ENCODE measurements at places on chromosomes 16 and 17. TPM values are rescaled to one million over a fixed set of nuclear protein-coding genes. Genes with fewer than 3 reads are reported as not detected.

DNA sequence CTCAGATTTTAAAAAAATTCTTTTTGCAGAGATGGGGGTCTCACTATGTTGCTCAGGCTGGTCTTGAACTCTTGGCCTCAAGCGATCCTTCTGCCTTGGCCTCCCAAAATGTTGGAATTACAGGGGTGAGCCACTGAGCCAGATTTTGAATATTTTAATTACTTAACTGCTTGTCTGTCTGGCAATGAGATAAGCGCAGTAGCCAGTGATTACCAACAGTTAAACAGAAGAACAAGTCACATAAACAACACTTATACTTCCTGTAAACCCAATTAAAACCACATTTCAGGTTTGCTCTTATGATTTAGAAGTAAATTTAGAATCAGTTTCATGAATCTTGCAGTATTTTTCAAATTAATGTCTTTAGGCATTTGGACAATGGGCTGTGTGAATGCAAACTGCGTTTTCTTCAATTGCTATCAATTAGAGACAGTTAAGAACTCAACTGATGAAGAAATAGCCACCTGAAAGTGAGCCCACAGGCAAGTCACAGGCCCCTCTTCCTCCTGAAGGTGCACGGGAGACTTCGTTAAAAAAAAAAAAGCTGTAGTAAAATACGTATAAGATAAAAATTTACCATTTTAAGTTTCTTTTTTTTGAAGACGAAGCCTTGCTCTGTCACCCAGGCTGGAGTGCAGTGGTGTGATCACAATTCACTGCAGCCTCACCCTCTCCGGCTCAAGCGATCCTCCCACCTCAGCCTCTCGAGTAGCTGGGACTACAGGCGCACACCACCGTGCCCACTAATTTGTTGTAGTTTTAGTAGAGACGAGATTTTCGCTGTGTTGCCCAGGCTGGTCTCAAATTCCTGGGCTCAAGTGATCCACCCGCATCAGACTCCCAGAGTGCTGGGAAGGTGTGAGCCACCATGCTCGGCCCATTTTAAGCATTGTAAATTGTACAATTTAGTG lies 73.0 kb downstream of the PITPNC1 start:
- H3K4me1 ChIP-seq: no peaks in the 10 kb centered on the region
- no peak for DNase-seq
- no peaks in the 10 kb centered on the region for H3K27me3 ChIP-seq

- H3K27ac ChIP-seq: no peak overlapping the region
- H3K27me3 ChIP-seq: no peaks in the 10 kb centered on the region
- H3K4me3 ChIP-seq: no peak overlapping the region
- no peaks in the 10 kb centered on the region for H3K36me3 ChIP-seq
Measured at GRCh38 chr17:2022647-2023240, 2.4 kb downstream of the RTN4RL1 start.

DNA sequence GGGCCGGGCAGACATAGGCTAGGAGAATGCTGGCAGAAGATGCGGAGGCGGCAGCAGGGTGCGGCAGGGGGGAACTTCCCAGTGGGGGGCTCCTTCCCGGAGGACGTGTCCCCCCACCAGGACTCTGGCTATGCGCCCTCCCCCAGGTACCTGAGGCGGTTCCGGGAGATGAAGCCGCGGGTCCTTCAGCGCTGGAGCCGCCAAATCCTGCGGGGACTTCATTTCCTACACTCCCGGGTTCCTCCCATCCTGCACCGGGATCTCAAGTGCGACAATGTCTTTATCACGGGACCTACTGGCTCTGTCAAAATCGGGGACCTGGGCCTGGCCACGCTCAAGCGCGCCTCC lies 3.4 kb downstream of the WNK4 start:
- H3K4me1 ChIP-seq: no peaks in the 10 kb centered on the region
- no peaks in the 10 kb centered on the region for H3K36me3 ChIP-seq
- H3K27ac ChIP-seq: no peak overlapping the region
- H3K4me3 ChIP-seq: no peak overlapping the region

DNA sequence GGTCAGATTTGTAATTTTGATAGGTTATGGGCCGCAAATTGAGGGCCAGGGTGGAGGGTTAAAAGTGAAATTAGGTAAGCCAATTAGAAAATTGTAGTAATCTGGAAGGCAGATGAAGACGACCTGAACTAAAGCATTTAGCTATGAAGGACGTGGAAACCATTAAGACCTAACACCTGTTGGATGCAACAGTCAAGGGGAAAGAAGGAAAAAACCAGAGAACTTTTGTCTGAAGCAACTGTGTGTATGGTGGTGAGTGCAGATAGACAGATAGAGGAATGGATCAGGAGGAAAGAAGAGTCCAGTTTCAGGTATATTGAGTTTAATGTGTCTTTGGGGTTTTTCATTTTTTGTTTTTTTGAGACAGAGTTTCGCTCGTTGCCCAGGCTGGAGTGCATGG lies 40.2 kb upstream of the MARCHF10 start:
- H3K36me3 ChIP-seq: no peaks in the 10 kb centered on the region
- H3K4me3 ChIP-seq: no peak overlapping the region
- DNase-seq: no peak
- no peaks in the 10 kb centered on the region for H3K4me1 ChIP-seq
- H3K27me3 ChIP-seq: no peaks in the 10 kb centered on the region

- H3K36me3 ChIP-seq: no peaks in the 10 kb centered on the region
- no peak overlapping the region for H3K27ac ChIP-seq
- H3K27me3 ChIP-seq: no peaks in the 10 kb centered on the region
Measured at GRCh38 chr16:27109666-27110523, 43.2 kb downstream of the C16orf82 start.

PHOSPHO1 gene
- 0.55 TPM for total RNA-seq

DNA sequence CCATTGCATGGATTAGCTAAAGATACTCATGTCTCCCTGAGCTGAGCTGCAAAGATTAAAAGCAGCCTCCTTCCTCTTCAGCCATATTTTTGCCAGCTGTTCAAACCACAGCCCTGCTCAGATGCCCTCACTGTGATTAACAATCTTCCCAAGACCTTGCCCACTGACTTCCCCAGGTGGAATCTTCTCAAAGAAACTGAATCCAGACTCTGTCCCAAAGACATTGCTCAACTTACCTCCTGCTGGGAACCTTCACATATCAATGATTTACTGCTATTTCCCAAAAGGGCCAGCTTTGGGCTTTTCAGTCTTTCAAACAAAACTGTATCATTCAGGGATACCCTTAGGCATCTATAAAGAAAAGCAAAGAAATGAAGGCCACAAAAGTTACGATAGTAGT lies 9.2 kb downstream of the C17orf67 start:
- no peak overlapping the region for H3K27ac ChIP-seq
- no peak for DNase-seq
- H3K36me3 ChIP-seq: no peaks in the 10 kb centered on the region
- H3K4me3 ChIP-seq: no peak overlapping the region
- H3K27me3 ChIP-seq: no peaks in the 10 kb centered on the region

TMC7 gene
- 2.9 TPM for total RNA-seq

GRCh38 chr17:21174186-21174585 lies 39.8 kb downstream of the TMEM11 start:
- no peak overlapping the region for H3K4me3 ChIP-seq
- H3K27me3 ChIP-seq: no peaks in the 10 kb centered on the region
- no peaks in the 10 kb centered on the region for H3K4me1 ChIP-seq
- no peak for DNase-seq
- no peaks in the 10 kb centered on the region for H3K36me3 ChIP-seq

DNA sequence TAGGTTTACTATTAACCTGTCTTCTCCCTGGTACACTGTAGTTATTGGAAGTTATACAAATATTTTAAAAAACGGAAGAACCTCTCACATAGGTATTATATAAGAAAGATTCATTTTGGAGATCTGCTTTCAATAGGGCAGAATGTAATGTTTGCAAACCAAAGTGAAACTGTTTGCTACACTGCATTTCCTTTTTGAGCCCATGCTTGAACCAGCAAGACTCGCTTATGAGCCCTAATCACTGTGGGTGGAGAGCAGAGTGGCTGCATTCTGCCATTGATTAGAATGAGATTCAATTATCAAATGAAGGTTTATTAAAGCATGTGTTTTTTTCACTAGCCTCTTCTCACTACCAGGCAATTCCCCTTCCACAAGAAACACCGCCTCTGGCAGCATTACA lies 589.7 kb downstream of the CDH11 start:
- no peaks in the 10 kb centered on the region for H3K4me1 ChIP-seq
- no peak overlapping the region for H3K4me3 ChIP-seq
- H3K27me3 ChIP-seq: no peaks in the 10 kb centered on the region
- DNase-seq: no peak
- H3K36me3 ChIP-seq: no peaks in the 10 kb centered on the region

DNA sequence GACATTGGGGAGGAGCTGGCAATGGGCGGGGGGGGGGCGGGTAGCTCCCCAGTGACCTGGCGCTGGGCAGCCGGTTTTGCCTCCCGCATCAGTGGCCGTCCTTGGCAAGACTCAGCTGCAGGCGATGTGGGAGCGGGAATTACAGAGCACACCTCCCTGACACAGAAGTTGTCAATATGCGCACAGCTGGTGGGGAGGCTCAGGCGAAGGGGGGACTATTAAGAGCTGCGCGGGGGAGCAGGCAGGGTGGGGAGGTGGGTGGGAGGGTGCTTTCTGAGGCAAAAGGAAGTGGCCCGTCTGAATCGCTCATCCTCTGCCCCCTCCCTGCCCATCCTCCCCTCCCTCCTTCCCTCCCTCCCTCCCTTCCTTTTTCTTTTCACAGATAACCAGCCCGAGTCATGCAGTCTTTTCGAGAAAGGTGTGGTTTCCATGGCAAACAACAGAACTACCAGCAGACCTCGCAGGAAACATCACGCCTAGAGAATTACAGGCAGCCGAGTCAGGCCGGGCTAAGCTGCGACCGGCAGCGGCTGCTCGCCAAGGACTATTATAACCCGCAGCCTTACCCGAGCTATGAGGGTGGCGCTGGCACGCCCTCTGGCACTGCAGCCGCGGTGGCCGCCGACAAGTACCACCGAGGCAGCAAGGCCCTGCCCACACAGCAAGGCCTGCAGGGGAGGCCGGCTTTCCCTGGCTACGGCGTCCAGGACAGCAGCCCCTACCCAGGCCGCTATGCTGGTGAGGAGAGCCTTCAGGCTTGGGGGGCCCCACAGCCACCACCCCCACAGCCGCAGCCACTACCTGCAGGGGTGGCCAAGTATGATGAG lies 44.0 kb downstream of the SREBF1 start:
- no peak for DNase-seq
- no peak overlapping the region for H3K4me3 ChIP-seq
- H3K4me1 ChIP-seq: peaks cover 12% of the 10 kb centered on the region
- H3K36me3 ChIP-seq: peaks cover 7% of the 10 kb centered on the region
- no peaks in the 10 kb centered on the region for H3K27me3 ChIP-seq
- H3K27ac ChIP-seq: peak overlapping the region; percentile 14

HAS3 gene
- 3.0 TPM for total RNA-seq

DNA sequence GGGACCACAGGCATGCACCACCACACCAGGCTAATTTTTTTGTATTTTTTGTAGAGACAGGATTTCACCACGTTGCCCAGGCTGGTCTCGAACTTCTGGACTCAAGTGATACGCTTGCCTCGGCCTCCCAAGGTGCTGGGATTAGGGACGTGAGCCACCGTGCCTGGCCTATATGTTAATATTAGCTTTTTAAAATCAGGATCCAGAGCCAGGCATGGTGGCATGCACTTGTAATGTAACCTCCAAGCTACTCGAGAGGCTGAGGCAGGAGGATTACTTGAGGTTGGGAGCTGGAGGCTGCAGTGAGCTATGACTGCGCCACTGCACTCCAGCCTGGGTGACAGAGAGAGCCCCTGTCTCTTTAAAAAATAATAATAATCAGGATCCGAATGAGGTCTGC lies 8.5 kb upstream of the ADCY7 start:
- peaks cover 5% of the 10 kb centered on the region for H3K4me1 ChIP-seq
- no peaks in the 10 kb centered on the region for H3K27me3 ChIP-seq
- H3K4me3 ChIP-seq: no peak overlapping the region
- DNase-seq: no peak
- no peak overlapping the region for H3K27ac ChIP-seq

DNA sequence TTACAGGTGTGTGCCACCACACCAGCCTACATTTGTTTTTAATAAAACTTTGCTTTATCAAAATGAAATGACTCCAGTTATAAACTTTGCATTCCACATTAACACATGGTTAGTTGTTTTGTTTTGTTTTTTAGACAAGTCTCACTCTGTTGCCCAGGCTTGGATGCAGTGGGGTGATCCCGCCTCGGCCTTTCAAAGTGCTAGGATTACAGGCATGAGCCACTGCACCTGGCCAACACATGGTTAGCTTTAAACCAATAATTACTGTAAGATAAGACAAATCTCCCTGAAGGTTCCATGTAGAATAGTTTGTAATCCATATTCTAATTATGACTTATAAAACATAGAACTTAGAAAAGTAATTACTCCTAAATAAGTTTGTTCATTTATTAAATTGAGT lies 89.8 kb upstream of the MED13 start:
- no peak overlapping the region for H3K27ac ChIP-seq
- H3K4me3 ChIP-seq: no peak overlapping the region
- H3K27me3 ChIP-seq: no peaks in the 10 kb centered on the region
- H3K36me3 ChIP-seq: no peaks in the 10 kb centered on the region

GRCh38 chr17:76720941-76721340 lies 5.5 kb downstream of the JMJD6 start:
- H3K36me3 ChIP-seq: peaks cover 26% of the 10 kb centered on the region
- peaks cover 12% of the 10 kb centered on the region for H3K4me1 ChIP-seq
- no peak for DNase-seq
- H3K4me3 ChIP-seq: no peak overlapping the region
- H3K27me3 ChIP-seq: no peaks in the 10 kb centered on the region

DNA sequence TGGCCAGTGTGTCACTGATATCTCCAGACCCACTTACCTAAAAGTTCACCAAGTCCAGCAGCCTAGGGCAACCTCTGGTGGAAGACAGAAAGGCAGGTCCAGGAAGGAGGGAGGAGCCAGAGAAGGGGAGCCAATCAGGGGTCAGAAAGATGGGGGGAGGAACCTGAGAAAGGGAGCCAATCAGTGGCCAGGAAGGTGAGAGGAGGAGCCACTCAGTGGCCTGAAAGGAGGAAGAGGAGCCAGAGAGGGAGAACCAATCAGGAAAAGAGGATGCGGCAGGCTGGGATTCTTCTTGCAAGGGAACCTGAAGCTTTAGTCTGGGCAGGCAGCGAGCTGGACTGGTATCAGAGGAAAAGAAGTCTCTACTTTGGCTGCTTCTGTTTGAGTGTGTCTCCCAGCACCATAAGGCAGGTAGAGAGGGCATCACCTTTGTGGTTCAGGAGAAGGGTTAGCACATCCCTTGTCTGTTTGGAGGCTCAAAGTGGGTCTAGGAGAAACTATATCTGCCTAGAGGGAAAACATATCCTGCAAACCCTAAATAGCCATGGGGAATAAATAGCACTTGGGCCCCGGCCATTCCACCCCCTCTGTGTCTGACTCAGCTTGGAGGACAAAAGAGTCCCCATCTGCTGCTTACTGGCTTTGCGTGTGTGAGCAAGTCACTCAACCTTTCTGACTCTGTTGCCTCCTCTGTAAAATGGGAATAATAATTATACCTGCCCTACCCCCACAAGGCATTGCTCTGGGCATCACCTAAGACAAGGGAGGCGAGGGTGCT lies 43.4 kb upstream of the CRHR1 start:
- no peak overlapping the region for H3K27ac ChIP-seq
- H3K4me3 ChIP-seq: no peak overlapping the region
- no peaks in the 10 kb centered on the region for H3K27me3 ChIP-seq

CALB2 gene
- 6.9 TPM for total RNA-seq

FOXL1 gene
- 8.6 TPM for total RNA-seq
